ENCODE measurements at places on chromosomes 12 and 14. TPM values are rescaled to one million over a fixed set of nuclear protein-coding genes. Genes with fewer than 3 reads are reported as not detected.

DDX24 gene
- 168 TPM for total RNA-seq

DNA sequence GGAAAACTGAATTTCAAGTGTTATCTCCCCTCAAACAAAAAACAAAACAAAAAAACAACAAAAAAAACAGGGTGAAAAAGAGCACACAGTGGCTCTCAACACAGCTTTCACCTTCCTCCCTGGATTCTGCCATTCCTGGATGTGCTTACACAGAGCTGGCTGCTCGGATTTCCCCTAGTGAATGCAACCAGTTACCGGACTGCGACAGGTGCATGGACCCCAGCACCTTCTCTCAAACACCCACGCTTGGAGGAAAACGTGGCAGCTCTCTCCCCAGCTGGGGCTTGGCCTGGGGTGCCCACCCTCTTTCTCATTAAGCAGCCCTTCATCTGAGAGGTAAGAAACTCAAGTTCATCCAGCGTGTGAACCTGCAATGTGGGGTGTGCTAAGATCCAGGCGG, 33.5 kb upstream of the DICER1 start:
- DNase-seq = no peak

GRCh38 chr12:51383269-51383905, 7.8 kb downstream of the GALNT6 start:
- DNase-seq = no peak

- no peak for DNase-seq
Observed at GRCh38 chr14:54109521-54110120, 153.0 kb upstream of the BMP4 start.

- DNase-seq = no peak
Observed at GRCh38 chr12:109777544-109777943, 55.7 kb downstream of the TRPV4 start.

DNA sequence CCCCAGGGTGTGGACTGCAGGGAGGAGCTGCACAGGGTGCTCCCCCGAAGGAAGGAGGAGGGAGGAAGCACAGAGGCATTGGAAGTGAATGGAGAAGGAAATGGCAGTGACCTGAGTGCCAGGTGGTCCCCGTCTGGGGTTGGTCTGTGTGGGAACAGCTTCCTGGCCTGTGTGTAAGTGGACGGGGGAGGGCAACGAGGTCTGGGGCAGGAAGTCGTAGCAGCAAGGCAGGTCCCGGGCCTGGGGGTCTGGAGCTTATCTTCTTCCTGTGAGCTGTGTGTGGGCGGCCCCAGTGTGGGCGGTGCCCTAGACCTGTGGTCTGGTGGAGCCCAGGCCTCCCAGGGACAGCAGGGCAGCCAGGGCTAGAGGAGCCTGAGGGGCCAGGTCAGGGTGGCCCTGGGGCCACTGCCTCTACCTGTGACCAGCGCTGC, 382.1 kb downstream of the TMEM121 start:
- DNase-seq = no peak

MANSC4 gene
- total RNA-seq = not detected

REM2 gene
- 3.0 TPM for total RNA-seq
